Ascending aorta (tissue), 2 donors: ENCODE measurements at places on chromosomes 7 and 10.

- H3K4me3 ChIP-seq = no peak overlapping the region
- no peak for DNase-seq
- H3K27ac ChIP-seq = no peak overlapping the region
- no peaks in the 10 kb centered on the region for H3K27me3 ChIP-seq
- no peaks in the 10 kb centered on the region for H3K36me3 ChIP-seq
- H3K4me1 ChIP-seq = no peaks in the 10 kb centered on the region
Measured at GRCh38 chr10:78471723-78472550, 438.3 kb downstream of the RPS24 start.

DNA sequence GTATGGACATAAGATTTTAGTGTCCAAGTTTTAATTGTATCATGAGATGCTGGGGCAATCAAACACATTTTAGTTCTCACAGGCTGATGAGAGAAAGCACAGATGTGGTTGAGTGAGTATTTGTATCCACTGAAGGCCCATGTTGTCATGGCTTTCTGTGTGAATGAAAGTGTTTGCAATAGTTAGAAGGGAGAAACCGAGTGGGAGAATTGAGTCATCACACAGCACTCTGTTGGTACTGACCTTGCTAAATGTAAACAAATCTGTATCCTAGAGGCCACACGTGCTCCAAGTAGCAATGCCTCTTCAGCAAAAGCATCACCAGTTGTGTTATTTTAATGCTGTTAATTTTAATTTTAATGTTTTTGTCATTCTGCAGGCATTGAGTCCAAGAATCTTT lies 121.2 kb downstream of the EMX2 start:
- H3K36me3 ChIP-seq = no peaks in the 10 kb centered on the region
- H3K27me3 ChIP-seq = no peaks in the 10 kb centered on the region
- no peak overlapping the region for H3K4me3 ChIP-seq
- DNase-seq = no peak

DNA sequence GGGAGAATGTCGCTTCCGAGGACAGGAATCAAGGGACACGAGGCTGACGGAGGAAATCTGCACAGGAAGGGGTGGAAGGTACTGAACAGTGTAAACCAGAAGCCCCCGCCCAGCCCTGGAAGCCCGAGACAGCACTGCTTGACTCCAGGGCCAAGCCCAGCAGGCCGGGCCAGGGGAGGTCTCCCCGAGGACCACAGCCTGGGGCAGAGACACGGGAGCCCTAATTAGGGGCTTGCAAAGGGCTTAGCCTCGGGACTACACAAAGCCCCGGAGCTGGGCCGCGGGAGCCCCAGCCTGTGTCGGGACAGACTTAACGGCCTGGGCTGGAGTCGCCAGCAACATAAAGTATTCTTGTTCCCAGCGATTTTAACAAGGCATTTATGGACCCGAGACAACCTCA lies 50.8 kb downstream of the OAT start:
- H3K27ac ChIP-seq = no peak overlapping the region
- no peaks in the 10 kb centered on the region for H3K36me3 ChIP-seq
- H3K4me3 ChIP-seq = no peak overlapping the region
- no peaks in the 10 kb centered on the region for H3K4me1 ChIP-seq
- no peak for DNase-seq

- H3K27me3 ChIP-seq = no peaks in the 10 kb centered on the region
- DNase-seq = no peak
- H3K36me3 ChIP-seq = no peaks in the 10 kb centered on the region
- no peak overlapping the region for H3K4me3 ChIP-seq
Measured at GRCh38 chr10:72429931-72430330, 75.2 kb upstream of the DNAJB12 start.
